Upper lobe of right lung (tissue), 1 donor: ENCODE measurements at places on chromosomes 12 and 14.

DNA sequence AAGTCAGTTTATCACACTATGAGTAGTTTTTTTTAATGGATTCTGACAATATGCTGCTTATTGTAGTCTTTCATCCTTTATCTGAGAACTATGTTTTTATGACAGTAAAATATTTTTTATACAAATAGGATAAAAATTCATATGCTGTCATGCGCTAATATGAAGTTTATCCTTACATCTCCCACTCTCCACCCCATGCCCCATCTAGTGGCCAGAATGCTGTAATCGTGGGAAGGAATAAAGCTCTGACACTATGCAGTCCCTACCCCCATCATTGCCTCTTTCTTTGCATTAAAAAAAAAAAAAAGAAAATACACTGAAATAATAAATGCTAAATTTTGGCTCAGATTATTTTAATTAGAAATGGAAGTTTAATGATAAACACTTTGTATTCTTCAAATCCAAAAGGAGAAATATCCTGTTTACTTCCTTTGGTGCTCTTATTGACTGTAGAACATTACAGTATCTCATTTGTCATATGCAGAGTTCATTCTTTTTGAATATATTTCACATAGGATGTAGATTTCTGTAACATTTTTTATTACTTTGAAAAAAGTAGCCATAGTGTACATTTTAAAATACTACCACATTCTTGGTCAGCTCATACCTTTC is 145.9 kb upstream of the SLCO1C1 start:
- DNase-seq, result no peak

- no peak for DNase-seq
These were observed 12.6 kb downstream of the GPRC5A start for GRCh38 chr12:12903642-12904609.

DNA sequence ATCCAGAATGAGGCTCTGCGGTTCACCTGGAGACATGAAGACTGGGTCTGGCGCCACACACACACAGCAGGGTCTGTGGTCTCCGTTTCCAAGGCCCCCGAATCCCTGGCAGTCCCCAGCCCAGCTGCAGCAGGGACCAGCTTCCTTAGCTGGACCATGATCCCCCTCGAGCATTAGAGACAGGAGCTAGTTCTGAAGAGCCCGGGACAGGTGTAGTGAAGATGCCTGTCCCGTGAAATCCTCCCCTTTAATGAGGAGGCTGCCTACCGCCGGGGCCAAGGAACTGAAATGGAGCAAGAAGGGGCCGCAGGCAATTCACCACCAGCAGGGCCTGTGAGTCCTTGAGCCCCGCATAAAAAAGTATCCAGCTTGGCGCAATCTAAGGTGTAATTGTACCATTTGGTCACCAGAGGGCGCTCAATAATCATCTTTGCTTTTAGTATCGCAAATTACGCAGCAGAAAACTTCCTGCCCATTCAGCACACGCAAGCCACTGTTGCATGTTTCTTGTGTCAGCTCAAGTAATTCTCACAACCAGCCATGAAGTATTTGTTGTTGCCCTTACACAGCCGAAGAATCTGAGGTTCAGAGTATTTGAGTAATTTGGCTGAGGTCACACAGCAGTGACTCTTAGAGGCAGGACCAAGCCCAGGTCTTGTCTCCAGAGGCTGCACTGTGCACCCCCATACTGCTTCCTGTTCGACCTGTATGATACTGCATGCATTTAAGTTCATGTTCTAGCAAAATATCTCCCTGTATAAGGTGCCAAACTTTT is 54.3 kb upstream of the PPP2R5C start:
- no peak for DNase-seq

GRCh38 chr12:2550561-2551411 is 244.0 kb upstream of the FKBP4 start:
- peak; percentile 36 for DNase-seq

- peak; percentile 94 for DNase-seq
These were observed 1.8 kb downstream of the AHNAK2 start for GRCh38 chr14:104976198-104977007.

GRCh38 chr12:110183386-110183785 is 59.2 kb downstream of the IFT81 start:
- no peak for DNase-seq
